ENCODE measurements at places on chromosomes 4 and X. TPM values are rescaled to one million over a fixed set of nuclear protein-coding genes. Genes with fewer than 3 reads are reported as not detected.

GRCh38 chr4:12116009-12116552 is 687.4 kb upstream of the HS3ST1 start:
- no peak for DNase-seq

GRCh38 chr4:136823020-136823419 is 709.3 kb downstream of the PCDH18 start:
- DNase-seq = no peak

GRCh38 chr4:139017861-139018260 is 2.3 kb downstream of the NOCT start:
- no peak for DNase-seq

- peak; percentile 12 for DNase-seq
Observed at GRCh38 chrX:135707880-135708279, 5.6 kb upstream of the CT45A1 start.

Gene BEND2
- not detected for total RNA-seq

- DNase-seq = no peak
Observed at GRCh38 chrX:21715825-21716224, 42.1 kb downstream of the SMPX start.

DNA sequence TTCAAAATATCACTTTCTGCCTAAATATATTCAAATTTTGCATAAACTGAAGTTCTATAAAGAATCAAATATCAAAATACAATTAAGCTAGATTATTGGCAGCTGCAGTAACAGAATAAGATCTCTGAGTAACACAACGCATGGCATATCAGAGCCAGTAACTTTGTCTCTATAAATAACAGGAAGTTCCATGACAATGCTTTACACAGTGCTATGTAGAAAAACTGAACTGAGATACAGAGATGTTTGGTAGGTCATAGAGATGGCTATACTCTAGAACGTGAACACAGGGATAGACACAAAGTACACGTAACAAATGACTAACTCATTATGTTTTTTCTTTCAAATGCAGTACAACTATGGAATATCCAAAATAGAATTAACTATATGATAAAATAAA is 18.2 kb downstream of the UBE2D3 start:
- DNase-seq = no peak

- DNase-seq = no peak
Observed at GRCh38 chr4:107069049-107069448, 32.9 kb upstream of the DKK2 start.

Gene TBC1D9
- 0.20 TPM for total RNA-seq

Gene HTN3
- total RNA-seq = not detected

DNA sequence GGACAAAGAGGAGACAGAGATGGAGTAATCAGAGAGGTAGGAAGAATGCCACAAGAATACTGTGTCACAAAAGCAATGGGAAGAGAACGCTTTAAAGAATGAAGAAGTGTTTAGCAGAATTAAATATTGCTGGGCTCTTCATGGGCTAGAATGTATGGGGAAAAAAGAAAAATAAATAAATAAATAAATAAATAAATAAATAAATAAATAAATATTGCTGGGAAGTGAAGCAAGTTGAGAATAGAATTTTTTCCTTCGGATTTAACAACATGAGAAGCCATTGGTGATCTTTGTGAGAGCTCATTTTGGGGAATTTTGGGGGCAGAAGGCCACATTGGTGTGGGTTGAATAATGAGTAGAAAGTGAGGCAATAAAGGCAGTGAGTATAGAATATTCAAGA is 59.7 kb upstream of the FRMPD3 start:
- DNase-seq = no peak

- no peak for DNase-seq
Observed at GRCh38 chrX:49995795-49996455, 73.5 kb downstream of the CLCN5 start.

Gene GYPA
- not detected for total RNA-seq

GRCh38 chr4:127748957-127749356 is 18.8 kb downstream of the SLC25A31 start:
- DNase-seq = no peak

DNA sequence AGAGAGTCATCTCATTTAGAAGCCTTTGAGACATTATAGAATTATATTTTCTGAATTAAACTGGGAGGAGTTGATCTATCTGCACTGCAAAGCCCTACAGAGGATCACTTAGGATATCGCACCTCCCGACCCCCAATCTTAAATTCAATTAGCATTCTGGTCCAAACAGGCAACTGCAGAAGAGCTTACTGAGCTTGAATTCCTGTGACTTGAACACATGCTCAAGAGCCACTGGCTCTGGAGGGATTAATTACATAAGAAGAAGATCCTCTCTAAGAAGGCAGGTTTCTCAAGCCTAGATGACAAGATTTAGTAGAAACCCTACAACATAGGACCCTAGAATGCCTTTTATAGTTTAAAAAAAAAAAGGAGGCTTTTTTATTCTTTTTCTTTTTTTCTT is 548.9 kb downstream of the ARAP2 start:
- DNase-seq = no peak

Gene AMBN
- not detected for total RNA-seq

Gene XKRX
- 2.5 TPM for total RNA-seq

- no peak for DNase-seq
Observed at GRCh38 chr4:183888564-183888963, 16.5 kb upstream of the STOX2 start.

DNA sequence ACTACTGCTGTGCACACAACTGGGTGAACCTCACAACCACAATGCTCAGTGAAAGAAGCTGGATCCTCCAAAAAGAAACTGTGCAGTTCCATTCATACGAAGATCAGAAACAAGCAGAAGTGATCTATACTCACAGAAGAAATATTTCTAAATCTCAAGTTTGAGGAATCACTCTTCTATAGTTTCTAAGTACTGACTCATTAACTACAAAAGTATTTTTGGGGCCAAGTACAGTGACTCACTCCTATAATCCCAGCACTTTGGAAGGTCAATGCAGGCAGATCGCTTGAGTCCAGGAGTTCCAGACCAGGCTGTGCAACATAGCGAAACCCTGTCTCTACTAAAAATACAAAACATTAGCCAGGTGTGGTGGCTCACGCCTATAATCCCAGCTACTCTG is 51.3 kb upstream of the RELL1 start:
- DNase-seq = no peak

Gene SSX4
- not detected for total RNA-seq

DNA sequence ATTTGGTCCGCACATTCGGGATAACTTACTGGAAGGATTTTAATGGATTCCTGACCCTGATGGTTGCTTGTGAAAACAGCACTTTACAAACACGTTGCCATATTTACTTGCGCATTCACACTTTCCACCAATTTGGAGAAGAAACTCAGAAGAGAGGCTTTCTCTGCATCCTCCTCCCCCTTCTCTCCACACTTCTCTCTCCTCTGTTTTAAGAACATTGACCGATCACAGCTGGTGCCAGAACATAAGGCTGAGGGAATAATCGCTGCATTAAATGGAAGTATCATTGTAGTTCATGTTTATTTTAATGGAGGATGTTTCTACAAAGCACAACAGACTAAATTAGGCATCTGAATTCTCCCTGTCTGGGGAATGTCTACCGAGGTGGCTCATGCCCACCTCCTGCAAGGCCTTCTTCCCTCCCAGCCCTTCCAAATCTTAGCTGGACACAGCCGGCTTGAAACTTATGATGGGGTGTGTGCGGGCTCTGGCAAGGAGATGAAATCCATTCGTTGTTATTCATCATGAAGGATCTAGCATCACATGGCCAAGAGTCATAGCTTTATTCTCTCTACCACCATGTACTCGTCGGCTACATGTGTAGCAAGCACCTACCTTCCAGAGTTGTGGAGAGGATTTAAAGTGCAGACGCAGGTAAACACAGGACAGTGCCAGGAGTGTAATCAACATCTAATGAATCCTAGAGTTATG is 204.1 kb downstream of the LDB2 start:
- no peak for DNase-seq
